ENCODE measurements at places on chromosomes 2 and 18.

GRCh38 chr2:45681675-45682074 lies 30.2 kb downstream of the PRKCE start:
- DNase-seq, result no peak

GRCh38 chr2:144515696-144516410 lies 4.1 kb downstream of the ZEB2 start:
- DNase-seq, result no peak

- DNase-seq, result no peak
These were observed 105.0 kb downstream of the PRKRA start for GRCh38 chr2:178345951-178346350.

DNA sequence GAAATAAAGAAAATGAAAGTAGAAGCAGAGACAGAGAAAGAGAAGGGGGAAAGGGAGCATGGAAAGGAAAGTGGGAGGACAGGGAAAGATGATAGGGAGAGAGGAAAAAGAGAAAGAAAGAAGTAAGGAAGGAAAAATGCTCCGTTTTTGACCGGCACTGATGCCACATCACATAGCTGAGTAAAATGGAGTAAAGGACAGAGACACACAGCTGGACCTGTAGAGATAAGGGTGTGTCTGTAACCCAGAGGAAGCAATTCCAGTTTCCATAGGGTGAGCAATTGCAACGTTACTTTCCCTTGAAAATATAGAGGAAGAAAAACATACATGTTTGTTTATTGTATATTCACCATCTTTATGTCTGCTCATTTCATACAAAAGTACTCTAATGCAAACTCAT lies 1866.9 kb upstream of the PIK3C3 start:
- DNase-seq, result no peak

DNA sequence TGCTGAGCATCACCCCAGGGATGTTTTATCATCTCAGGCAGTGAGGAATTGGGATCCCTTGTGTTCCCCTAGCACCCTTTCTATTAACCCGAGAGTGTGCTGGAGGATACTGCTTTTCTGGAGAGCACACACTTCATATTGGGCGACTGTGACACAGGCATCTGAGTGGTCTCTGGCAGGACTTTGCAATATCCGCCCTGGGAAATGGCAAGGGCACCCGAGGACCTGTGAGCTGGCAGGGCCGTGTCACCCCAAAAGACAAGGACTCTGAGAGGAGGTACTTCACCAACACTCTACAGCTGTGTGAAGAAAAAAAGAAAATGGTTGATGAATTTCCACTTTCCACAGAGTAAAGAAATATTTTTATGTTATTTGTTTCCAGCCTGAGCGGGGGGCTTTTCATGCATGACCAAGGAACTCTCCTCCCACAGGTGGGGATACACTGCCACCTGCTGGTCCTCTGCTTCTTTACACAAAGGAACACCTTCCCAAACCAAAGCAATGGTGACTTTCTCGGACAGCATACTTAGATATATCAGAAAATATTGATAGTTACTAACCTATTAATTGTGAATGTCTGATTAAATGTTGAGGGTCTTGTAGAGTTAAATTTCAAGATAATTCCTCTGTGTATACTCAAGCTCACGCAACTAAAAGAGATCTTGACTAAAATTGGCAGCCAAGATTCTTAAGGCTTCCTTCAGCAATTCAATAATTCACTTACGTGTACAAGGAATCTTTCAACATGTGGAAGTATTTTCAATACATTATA lies 45.9 kb upstream of the REG3G start:
- DNase-seq, result no peak

- DNase-seq, result no peak
These were observed at the start of gene SCTR for GRCh38 chr2:119523952-119524694. SCTR (minus strand) TSS chr2:119524483; CDS start chr2:119524226, 257 bp downstream.

DNA sequence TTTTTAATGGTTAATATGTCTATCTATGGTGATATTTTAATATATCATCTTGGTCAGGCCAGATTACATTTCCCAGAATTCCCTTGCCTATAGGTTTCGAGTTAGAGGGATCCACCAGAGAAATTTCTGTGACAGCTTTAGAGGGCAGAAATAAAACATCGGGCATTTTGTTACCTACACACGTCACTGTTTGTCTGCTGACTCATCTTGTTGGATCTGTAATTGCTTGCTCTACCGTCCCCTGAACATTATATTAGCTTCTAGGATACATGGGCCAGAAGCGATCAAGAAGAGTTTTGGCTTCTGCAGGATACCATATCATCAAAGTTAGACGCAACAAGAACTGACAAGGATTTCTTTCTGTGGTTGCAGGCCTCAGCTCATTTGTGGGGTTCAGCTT lies 795.8 kb upstream of the GCFC2 start:
- DNase-seq, result no peak

DNA sequence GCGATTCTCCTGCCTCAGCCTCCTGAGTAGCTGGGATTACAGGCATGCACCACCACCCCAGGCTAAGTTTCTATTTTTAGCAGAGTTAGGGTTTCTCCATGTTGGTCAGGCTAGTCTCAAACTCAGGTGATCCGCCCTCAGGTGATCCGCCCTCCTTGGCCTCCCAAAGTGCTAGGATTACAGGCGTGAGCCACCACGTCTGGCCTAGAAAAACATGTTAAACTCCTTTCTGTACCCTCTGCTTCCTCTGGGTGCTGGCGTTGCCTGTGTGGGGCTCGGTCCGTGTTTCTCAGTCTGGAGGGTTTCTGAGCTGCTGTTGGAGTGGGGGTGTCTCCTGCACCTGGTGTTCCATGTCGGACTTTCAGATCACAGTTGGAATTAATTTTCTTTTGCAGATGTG lies 17.9 kb downstream of the LDLRAD4 start:
- no peak for DNase-seq

GRCh38 chr2:6671913-6672312 lies 193.8 kb downstream of the CMPK2 start:
- no peak for DNase-seq

DNA sequence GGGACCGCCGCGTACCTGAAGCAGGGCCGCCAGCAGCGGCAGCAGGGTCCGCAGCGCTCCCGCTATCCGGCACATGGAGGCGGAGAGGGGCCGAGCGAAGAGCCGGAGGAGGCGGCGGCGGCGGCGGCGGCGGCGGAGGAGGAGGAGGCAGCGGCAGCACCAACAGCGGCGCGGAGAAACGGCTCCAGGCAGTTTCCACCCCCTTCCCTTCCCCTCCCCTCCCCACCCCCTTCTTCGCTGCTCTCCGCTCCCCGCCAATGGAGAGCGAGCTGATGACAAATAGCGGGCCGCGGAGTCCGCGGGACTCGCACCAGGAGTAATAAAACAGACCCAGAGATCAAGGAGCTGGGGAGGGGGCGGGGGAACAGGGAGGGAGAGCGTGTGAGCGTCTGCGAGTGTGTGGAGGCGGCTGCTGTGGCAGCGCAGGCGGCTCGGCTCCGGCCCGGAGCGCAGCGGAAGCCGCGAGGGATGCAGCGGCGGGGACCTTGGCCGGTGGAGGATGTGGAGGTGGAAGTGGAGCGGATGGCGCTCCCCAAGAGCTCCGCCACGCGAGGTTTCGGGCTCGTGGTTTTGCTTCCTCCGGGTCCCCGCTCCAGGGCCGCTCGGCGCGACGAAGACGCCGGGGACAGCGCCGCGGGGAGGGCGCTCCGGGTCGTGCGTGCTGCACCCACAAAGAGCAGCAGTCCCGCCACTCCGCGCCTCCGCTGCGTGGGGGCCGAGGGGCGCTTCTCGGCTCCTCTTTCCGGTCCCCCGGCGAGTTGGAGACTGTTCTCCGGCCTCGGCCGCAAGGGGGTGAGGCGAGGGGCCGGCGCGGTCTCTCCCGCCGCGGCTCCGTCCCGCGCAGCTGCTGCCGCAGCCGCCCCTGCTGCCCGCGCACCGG lies at the start of gene CDH2:
Gene CDH2, minus strand, starts transcription at position 183 of the 880 bp plus-strand sequence. Its CDS starts 108 bp downstream, at position 75.
- DNase-seq, result no peak

GRCh38 chr2:215441560-215442400 lies 5.9 kb upstream of the FN1 start:
- no peak for DNase-seq

DNA sequence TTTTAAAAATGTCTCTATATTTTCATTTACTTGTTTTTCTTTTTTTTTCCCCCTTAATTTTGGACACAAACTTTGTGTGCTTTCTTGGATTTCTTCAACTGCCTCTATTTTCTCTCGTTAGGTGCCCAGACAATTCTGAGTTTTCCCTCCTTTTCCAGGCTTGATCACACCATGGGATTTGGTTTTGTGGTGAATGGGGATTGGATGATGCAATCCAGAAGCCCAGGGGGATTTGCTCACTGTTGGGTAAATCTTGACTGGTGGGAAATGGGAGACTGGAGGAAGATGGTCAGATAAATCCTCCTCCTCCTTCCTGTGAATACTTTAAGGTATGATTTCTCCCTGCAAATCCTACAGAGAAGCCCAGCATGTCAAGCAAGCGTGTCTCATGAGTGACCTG lies 19.5 kb upstream of the PAX8 start:
- no peak for DNase-seq

DNA sequence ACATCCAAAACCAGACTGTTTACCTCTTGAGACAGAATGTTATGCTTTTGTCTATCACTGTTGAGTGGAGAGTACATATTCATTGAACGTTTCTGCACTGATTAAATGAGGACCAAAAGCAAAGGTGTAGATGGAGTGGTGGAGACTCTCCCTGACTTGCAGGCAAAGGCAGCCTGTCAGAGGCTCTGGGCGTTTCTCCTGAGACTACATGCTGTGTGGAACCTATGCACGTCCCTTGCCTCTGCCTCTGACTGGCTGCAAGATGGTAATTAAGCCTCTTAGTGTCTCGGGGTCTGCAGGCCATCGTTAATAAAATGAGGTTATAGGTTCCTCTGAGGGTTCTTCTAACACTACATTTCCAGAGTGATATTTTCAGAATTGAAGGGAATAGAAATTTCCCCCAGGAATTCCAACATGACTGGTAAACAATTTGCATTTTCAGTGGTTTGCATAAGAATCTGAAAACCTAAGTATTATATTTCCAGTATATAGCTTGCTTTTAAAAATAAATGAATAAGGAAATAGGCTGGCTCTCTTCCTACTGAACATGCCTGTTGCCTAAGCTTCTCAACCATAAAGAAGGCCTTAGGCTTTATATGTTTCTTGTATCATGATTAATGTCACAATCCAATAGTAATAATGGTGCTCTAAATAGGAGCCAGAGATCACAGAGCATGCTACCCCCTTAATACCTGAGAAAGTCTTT lies 107.4 kb downstream of the FTCDNL1 start:
- no peak for DNase-seq

DNA sequence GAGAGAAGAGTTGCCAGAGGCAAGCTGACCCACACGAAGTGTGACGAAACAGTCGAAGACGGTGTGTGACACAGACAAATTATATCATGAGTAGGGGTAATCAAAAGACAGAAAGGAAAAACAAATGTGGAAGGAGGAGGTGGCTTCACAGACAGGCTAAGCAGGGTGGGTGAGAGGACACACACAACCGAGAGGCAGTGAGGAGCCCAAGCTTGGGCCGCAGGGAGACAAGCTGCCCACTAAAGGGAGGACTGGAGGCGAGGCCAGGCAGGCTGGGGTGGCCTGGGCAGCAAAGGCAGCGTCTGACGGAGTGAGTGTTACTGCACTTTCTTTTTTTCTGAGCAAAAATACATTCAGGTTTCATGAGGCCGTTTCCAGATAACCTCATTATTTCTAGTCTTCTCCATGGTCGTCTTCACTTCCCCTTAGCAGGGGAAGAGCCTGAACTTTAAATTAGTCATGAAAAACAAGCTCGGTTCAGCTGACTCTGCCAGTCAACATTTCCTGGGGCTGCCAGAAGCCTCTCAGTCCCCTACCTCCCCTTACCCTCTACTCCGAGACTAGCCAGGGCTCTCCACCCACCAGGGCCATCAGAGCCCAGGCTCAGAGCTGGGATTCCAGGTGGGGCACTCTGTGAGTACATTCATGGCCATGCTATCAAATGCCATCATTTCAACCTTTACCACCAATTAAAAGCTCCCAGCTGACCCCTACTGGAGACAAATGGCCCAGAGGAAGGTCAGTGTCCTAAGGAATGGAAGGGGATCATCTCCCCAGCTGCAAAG lies 13.8 kb upstream of the ZFP36L2 start:
- no peak for DNase-seq

GRCh38 chr18:78571831-78572347 lies 407.7 kb upstream of the SALL3 start:
- DNase-seq, result no peak

DNA sequence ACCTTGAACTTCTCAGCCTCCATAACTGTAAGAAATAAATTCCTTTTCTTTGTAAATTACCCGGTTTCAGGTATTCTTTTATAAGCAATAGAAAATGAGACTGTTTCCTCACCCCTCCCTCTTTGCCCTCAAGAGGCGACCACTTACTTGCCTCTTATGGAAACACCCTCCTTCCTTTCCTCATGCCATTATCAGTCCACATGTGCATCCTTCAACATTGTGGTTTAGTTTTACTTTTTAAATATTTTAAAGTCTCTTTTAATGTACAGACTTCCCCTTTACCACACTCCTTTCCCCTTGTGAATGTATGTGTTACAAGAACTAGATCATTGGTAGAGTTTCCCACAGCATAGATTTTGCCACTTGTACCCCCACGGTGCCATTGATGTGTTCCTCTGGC lies 202.4 kb upstream of the SIX2 start:
- no peak for DNase-seq

GRCh38 chr2:11652553-11652952 lies 17.4 kb downstream of the NTSR2 start:
- no peak for DNase-seq

GRCh38 chr2:10221976-10222870 lies 80.5 kb upstream of the HPCAL1 start:
- DNase-seq, result no peak

DNA sequence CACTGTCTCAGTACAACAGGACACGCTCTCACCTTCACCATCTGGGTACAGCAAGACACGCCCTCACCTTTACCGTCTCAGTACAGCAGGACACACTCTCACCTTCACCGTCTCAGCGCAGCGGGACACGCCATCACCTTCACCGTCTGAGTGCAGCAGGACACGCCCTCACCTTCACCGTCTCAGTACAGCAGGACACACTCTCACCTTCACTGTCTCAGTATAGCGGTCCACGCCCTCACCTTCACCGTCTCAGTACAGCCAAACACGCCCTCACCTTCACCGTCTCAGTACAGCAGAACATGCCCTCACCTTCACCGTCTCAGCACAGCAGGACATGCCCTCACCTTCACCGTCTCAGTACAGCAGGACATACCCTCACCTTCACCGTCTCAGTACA lies 109.9 kb upstream of the CTDP1 start:
- DNase-seq, result no peak

DNA sequence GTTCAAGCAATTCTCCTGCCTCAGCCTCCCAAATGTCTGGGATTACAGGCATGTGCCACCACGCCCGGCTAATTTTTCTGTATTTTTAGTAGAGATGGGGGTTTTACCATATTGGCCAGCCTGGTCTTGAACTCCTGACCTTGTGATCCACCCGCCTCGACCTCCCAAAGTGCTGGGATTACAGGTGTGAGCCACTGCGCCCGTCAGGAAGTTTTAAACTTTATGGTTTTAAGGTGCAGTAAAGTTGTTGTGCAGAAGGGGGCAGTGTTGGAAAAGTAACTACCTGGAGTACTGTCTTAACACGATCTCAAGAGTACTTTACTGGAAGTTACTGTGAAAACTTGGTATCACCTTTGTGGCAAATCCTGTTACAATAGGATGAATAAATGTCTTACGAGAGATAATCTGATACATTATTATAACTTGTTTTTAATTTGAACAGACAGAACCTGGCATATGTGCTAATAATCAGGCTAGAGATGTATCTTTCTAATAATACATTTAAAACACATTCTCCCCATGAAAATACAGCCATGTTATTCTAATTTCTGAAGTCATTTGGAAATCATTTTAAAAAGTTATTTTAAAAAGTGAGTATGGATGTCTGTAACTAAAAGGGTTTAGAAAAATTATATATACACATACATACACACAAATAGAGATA lies 10.8 kb downstream of the SPDYA start:
- peak; percentile 49 for DNase-seq

All from activated gamma-delta T cell treated with anti-CD3 and anti-CD28 coated beads, Interleukin-2, amount 50 U/mL, for 16 hours (primary cell).